ENCODE measurements at places on chromosomes 16 and 17. TPM values are rescaled to one million over a fixed set of nuclear protein-coding genes. Genes with fewer than 3 reads are reported as not detected.

ASGR2 gene
- total RNA-seq: not detected

CTF1 gene
- total RNA-seq: 0.19 TPM

UMOD gene
- not detected for total RNA-seq

KCNAB3 gene
- 0.49 TPM for total RNA-seq

DNAI2 gene
- not detected for total RNA-seq

All from bladder microvascular endothelial cell (primary cell).